Activated T-helper 17 cell treated with anti-CD3 and anti-CD28 coated beads, Interleukin-2, amount 50 U/mL, for 72 hours (primary cell): ENCODE measurements at places on chromosomes 2 and 18. TPM values are rescaled to one million over a fixed set of nuclear protein-coding genes. Genes with fewer than 3 reads are reported as not detected.

GRCh38 chr18:27921904-27922751 lies 254.8 kb downstream of the CDH2 start:
- no peak for ATAC-seq
- no peaks in the 10 kb centered on the region for H3K36me3 ChIP-seq
- H3K27ac ChIP-seq = no peak overlapping the region
- no peak overlapping the region for H3K4me3 ChIP-seq

DNA sequence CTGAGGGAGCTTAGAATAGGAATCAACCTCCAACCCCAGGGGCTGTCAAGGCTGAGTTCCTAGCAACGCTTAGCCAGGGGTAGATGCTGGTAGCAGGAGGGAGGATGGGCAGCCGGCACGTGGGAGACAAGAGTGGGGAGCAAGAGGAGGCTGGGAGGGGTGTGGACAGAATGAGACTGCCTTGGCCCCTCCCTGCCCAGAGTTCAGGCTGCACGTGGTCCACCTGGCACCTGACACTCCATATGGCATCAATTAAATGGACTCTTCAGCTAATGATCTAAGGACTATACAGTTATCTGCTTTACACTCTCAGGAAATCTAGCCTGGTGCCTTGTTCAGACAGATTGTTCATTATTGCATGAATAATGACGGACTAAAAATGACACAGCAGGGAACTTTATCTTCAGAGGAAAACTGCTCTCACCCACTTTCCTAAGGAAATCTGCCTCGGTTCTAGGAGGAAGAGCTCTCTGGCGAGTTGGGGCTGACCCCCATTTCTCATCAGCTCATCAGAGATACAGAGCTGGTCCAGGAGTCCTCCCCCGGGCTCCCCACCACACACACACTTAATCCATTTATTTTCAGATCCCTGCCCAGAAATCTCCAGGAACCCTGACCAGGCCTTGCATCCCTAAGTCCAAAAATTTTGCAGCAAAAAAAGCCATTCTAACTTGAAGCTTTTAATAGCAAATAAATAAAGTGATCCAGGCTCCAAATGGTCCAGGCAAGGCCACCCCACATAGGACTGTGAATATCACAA lies 102.1 kb upstream of the CDC42EP3 start:
- no peaks in the 10 kb centered on the region for H3K36me3 ChIP-seq
- H3K27ac ChIP-seq = no peak overlapping the region
- H3K4me3 ChIP-seq = no peak overlapping the region
- ATAC-seq = no peak
- no peaks in the 10 kb centered on the region for H3K4me1 ChIP-seq
- H3K27me3 ChIP-seq = no peaks in the 10 kb centered on the region

- no peaks in the 10 kb centered on the region for H3K36me3 ChIP-seq
- no peak overlapping the region for H3K27ac ChIP-seq
- H3K4me1 ChIP-seq = no peaks in the 10 kb centered on the region
- no peaks in the 10 kb centered on the region for H3K27me3 ChIP-seq
- ATAC-seq = no peak
Measured at GRCh38 chr18:31206787-31207381, 44.2 kb upstream of the DSC1 start.

- H3K36me3 ChIP-seq = no peaks in the 10 kb centered on the region
- peak overlapping the region; percentile 63 for H3K4me3 ChIP-seq
- H3K27me3 ChIP-seq = peaks cover 35% of the 10 kb centered on the region
- no peaks in the 10 kb centered on the region for H3K4me1 ChIP-seq
- H3K27ac ChIP-seq = no peak overlapping the region
- ATAC-seq = no peak
Measured at GRCh38 chr2:121283670-121284462, 1.1 kb downstream of the TFCP2L1 start.

GRCh38 chr2:152701198-152701597 lies 16.1 kb downstream of the PRPF40A start:
- H3K4me3 ChIP-seq = no peak overlapping the region
- peak overlapping the region; percentile 60 for H3K27ac ChIP-seq
- no peak for ATAC-seq
- H3K4me1 ChIP-seq = peaks cover 21% of the 10 kb centered on the region

GRCh38 chr2:239142806-239143205 lies 258.0 kb downstream of the HDAC4 start:
- no peak for ATAC-seq
- H3K27ac ChIP-seq = no peak overlapping the region
- H3K4me1 ChIP-seq = peaks cover 4% of the 10 kb centered on the region
- H3K27me3 ChIP-seq = no peaks in the 10 kb centered on the region

GRCh38 chr2:189516546-189516945 lies 64.0 kb downstream of the SLC40A1 start:
- no peaks in the 10 kb centered on the region for H3K4me1 ChIP-seq
- H3K36me3 ChIP-seq = no peaks in the 10 kb centered on the region
- no peak overlapping the region for H3K4me3 ChIP-seq
- H3K27me3 ChIP-seq = peaks cover 9% of the 10 kb centered on the region
- no peak for ATAC-seq

GRCh38 chr2:65339648-65340047 lies 92.8 kb downstream of the SPRED2 start:
- ATAC-seq = no peak
- no peaks in the 10 kb centered on the region for H3K27me3 ChIP-seq
- H3K4me1 ChIP-seq = no peaks in the 10 kb centered on the region
- no peak overlapping the region for H3K27ac ChIP-seq
- no peaks in the 10 kb centered on the region for H3K36me3 ChIP-seq

DNA sequence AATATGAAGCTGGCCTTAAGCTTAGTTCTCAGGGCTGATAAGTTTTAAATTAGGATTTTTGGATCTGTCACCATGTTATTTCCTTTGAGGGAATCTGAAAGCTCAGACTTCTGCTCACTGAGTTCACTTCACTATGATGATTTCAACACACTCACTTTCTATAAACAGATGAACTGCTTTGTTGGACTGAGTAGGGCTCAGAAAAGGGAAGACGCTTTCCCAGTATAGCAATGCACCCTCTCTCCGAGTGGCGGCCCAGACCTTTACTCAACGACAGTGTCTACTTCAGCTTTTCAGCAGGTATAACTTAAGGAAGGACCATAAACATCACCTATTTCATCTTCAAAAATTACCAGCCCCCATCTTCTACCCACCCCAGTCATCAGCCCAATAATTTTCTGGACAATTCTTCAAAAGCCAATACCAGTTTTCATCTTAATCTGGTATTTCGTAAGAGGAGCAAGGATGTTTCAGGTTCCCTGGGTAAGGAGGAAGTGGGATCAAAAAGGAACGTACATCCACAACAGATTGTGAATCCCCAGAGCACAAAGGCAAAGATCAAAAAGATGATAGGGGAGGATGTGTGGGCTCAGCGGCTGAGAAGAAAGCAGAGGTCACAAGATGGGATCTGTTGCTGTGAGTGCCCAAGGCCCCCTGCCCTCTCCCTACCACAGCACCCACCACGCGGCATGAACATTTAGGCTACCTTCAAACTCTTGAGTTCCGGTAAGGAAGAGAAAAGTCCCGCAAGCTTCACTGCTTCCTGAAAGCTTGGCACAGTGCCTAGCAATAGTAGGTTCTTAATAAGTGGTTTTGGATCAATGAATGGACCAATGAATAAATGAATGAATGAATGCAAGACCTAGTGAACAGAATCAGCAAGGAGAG lies 41.9 kb downstream of the LPIN2 start:
- no peaks in the 10 kb centered on the region for H3K27me3 ChIP-seq
- peaks cover 57% of the 10 kb centered on the region for H3K4me1 ChIP-seq
- H3K4me3 ChIP-seq = peak overlapping the region; percentile 88
- peak; percentile 48 for ATAC-seq

GRCh38 chr2:46825939-46826568 lies 89.6 kb downstream of the MCFD2 start:
- no peak for ATAC-seq
- H3K36me3 ChIP-seq = no peaks in the 10 kb centered on the region
- H3K4me1 ChIP-seq = no peaks in the 10 kb centered on the region

DNA sequence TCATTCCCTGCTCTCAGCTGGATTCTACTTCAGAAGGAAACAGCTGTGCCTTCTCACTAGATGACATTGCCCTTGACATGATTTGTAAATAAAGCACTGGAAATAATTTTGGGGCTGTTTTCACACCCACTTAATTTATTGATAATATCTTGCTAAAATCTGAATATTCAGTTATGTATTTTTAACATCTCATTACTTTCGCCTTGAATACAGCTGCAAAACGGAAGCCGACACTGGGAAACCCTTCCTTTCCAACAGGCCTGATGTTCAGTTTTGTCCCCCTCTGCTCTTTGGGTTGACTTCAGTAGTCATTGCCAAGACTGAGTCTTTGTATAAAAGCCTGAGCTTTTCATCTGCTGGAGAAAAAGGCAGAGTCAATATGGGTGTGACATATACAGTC lies 82.7 kb downstream of the DOCK10 start:
- no peaks in the 10 kb centered on the region for H3K27me3 ChIP-seq
- peaks cover 43% of the 10 kb centered on the region for H3K36me3 ChIP-seq
- peaks cover 60% of the 10 kb centered on the region for H3K4me1 ChIP-seq
- H3K27ac ChIP-seq = no peak overlapping the region
- no peak for ATAC-seq

DNA sequence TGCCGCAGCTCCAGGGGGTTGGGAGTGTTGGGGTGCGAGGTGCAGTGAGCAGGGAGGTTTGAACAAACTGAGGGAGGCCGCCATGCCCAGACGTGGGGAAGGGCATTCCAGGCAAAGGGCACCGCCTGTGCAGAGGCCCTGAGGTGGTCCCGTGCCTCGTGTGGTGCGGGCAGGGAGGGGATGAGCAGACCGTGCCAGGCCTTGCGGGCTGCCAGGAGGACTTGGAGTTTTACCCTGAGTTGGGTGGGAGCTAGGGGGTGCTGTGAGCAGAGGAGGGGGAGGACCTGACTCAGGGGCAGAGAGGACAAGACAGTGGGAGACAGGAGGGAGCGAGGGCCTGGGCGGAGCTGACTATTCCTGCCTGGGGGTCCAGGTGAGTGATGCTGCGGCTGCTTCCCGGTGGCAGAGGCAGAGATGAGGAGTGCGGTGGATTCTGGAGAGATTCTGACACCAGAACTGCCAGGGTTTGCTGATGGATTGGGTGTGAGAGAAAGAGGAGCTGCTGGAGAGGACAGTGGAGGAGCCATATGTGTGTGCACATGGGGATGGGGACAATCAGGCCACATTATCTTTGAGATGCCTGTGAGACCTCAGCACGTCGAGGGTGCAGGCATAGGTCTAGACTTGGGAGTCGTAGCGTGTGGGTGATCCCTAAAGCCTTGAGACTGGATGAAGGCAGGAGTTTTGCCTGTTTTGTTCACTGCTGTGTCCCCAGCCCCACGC lies 23.4 kb downstream of the ZAP70 start:
- ATAC-seq = no peak
- H3K4me1 ChIP-seq = peaks cover 14% of the 10 kb centered on the region
- H3K4me3 ChIP-seq = no peak overlapping the region
- peaks cover 77% of the 10 kb centered on the region for H3K36me3 ChIP-seq
- no peaks in the 10 kb centered on the region for H3K27me3 ChIP-seq

DNA sequence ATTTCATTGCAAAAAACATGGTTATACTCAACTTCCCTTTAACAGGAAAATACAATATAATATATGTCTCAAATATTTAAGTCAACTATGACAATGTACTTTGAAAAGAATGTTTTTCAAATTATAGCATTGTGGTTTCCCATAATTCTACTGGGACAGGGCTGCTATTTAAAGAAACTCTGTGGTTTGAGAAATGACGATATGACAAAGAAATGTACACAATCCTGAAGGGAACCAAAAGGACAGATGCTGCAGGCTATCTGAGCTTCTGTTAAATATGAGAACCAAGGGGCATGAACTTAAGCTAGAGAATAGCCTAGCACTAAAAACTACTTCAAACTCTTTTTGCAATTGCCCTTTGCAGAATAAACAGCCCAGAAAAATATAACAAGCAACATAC lies 415.9 kb downstream of the GRB14 start:
- no peak overlapping the region for H3K4me3 ChIP-seq
- H3K4me1 ChIP-seq = no peaks in the 10 kb centered on the region
- no peaks in the 10 kb centered on the region for H3K27me3 ChIP-seq
- H3K27ac ChIP-seq = no peak overlapping the region
- ATAC-seq = no peak

DNA sequence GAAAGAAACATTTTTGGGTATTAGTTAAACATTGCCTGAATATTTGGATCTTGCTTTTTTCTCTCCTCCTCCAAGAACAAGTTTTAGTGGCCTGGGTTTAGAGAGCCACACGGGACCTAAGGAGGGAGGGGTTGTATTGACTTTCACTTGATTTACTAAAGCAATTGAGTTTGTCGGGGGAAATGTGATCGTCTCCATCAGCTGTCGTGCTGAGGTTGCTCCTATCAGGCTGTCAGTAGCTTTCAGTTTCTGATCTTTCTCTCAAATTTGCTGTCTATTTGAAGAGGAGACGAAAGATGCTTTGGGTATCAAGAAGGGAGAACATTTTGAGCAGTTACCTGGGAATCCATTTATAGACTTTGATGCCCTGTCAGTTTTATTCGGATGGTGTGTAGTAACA lies 106.0 kb downstream of the SETBP1 start:
- no peaks in the 10 kb centered on the region for H3K36me3 ChIP-seq
- H3K27ac ChIP-seq = no peak overlapping the region
- peaks cover 9% of the 10 kb centered on the region for H3K4me1 ChIP-seq
- peak overlapping the region; percentile 25 for H3K4me3 ChIP-seq
- no peak for ATAC-seq
- peaks cover 6% of the 10 kb centered on the region for H3K27me3 ChIP-seq

DNA sequence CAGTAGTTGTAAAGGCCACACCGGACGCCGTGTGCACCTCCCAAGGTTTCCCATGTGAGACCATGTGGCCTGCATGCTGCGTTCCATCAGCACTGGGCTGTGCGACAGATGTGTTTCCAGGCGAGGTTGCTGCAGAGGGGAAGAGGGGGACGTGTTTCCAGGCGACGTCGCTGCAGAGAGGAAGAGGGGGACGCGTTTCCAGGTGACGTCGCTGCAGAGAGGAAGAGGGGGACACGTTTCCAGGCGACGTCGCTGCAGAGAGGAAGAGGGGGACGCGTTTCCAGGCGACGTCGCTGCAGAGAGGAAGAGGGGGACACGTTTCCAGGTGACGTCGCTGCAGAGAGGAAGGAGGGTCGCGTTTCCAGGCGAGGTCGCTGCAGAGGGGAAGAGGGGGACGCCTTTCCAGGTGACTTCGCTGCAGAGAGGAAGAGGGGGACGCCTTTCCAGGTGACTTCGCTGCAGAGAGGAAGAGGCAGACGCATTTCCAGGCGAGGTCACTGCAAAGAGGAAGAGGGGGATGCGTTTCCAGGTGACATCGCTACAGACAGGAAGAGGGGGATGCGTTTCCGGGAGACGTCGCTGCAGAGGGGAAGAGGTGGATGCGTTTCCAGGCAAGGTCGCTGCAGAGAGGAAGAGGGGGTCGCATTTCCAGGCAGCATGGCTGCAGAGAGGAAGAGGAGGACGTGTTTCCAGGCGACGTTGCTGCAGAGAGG lies 24.5 kb downstream of the NFATC1 start:
- H3K27ac ChIP-seq = no peak overlapping the region
- H3K36me3 ChIP-seq = peaks cover 69% of the 10 kb centered on the region
- H3K4me1 ChIP-seq = peaks cover 26% of the 10 kb centered on the region
- H3K4me3 ChIP-seq = no peak overlapping the region
- H3K27me3 ChIP-seq = no peaks in the 10 kb centered on the region

GRCh38 chr18:10049747-10050146 lies 135.9 kb downstream of the VAPA start:
- no peak overlapping the region for H3K4me3 ChIP-seq
- no peak for ATAC-seq
- no peaks in the 10 kb centered on the region for H3K4me1 ChIP-seq
- H3K27ac ChIP-seq = no peak overlapping the region

- peaks cover 15% of the 10 kb centered on the region for H3K4me1 ChIP-seq
- H3K27ac ChIP-seq = peak overlapping the region; percentile 56
- H3K36me3 ChIP-seq = no peaks in the 10 kb centered on the region
- no peak overlapping the region for H3K4me3 ChIP-seq
Measured at GRCh38 chr2:196101325-196101991, 32.8 kb upstream of the DNAH7 start.

The MAP2 gene
- 0.26 TPM for total RNA-seq

The DSG4 gene
- total RNA-seq = not detected

The GRHL1 gene
- total RNA-seq = 0.82 TPM
